ENCODE measurements at places on chromosomes 2 and 18. TPM values are rescaled to one million over a fixed set of nuclear protein-coding genes. Genes with fewer than 3 reads are reported as not detected.

ARHGEF4 gene
- total RNA-seq: 11.7 TPM

DNA sequence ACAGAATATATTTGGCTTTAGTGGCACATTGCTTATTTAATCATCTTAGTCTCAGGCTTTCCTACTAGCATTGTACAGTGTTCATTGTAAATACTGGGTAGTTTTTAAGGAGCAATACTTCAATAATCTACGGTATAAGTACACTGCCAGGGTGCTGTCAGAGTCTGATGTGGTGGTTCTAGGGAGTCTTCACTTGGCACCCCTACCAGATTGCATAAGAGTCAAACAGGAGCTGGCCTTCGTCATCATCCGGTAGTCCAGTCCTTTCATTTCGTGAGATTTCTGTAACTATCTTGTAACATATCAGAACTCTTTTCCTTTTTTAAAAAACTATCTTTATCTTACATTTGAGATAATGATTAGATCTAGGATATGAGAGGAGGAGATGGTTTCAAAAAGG lies 91.1 kb downstream of the ZNF532 start:
- DNase-seq: no peak

DNA sequence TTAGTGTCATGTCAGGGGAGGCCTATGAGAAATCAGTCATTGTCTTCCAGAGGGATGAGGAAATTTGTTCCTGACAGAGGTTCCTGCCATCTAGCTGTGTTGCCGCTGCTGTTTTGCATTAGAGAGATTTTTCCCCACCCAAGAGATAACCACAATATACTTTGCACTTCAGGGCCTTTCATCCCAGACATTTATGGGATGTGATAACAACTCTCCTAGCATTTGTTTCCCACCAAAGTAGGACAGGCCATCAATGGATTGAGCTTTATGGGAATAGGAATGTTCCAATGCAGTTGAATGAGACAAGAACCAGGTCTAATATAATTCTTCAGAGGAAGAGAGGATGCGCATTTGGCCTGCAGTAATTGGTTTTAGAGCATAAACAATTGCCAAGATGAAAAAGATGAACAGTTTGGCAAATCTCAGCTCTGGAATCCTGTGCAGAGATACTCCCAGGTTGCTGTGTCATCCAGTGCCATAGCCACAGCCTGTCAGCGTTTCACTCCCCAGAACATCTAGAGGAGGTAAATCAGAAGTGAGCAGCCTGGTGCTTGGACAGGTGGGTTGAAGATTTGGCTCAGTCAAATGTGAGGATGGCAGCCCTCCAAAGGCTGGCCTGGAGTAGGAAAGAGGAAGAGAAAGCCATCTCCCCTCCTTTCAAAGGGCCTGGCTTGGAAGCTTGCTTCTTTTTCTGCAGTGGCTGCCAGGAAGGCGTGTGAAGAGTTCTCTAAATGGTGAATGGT lies 93.7 kb upstream of the SETBP1 start:
- no peak for DNase-seq

PXDN gene
- total RNA-seq: 31.1 TPM

AMER3 gene
- total RNA-seq: 0.03 TPM

DLX2 gene
- 0.14 TPM for total RNA-seq

DNA sequence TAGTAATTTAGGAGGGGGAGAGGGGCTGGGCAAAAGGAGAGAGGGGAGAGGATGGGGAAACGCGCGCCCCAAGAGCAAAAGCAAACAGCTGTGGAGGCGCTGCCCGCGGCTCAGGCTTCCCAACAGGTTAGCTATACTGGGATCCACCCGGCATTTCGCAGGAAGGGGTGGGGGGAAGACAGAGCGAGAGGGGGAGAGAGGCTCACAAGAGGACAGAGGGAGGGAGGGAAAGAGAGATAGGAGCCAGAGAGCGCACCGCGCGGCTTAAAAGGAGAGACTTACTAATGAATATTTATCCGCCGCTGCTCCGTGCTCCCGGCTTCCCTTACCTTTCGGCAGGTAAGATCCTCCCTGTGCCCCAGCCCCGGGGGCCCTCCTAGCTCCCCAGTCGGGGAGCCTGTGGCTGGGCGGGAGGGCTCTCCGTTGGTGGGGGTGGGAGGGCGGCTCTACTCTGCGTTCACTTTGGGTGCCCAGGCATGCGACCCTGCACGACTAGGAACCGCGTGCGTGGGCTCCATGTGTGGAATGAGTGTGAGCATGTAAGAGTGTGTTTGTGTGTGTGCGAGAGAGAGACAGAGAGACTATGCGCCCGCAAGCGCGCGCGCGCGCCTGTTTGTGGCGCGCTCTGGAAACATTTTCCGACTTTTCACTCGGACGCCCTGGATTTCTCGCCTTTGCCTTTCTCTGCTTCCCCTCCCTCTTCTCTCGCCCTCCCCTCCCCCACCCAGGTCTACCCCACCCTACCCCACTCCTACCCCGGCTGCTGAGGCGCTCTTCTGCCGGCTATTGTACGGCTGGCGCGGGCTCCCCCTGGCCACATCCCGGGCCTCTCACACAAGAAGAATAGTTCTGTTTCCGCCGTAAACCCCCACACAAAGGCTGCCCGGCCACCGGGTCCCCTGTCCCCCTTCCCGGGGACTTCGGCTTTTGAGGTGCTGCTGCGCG lies 7.2 kb upstream of the SIX3 start:
- DNase-seq: no peak

FAM117B gene
- 14.4 TPM for total RNA-seq

LAMA1 gene
- total RNA-seq: 0.49 TPM

DNA sequence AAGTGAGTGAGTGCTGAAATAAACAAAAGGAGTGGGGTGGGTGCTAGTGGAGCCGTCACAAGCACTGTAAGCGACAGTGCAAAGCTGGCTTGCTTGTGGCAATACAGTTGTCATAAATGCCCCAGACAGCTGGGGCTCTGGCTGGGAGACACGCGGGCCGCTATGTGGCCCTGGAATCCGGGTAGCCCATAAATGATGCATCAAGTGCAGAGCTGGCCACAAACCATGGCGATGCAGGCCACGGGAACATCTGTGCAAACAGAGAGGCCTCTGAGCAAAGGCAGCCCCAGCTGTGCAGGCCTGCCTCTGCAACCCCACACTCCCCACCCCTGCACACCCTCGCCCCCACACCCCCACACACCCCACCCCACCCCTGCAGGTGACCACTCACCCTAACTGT lies 349.2 kb upstream of the ID2 start:
- no peak for DNase-seq

- DNase-seq: no peak
These were observed 128.3 kb upstream of the ARHGAP28 start for GRCh38 chr18:6601241-6601640.

GRCh38 chr18:55106906-55107305 lies 147.6 kb upstream of the CCDC68 start:
- DNase-seq: no peak

- no peak for DNase-seq
These were observed 20.8 kb upstream of the ZNF396 start for GRCh38 chr18:35397976-35398375.

GRCh38 chr2:155980941-155981560 lies 351.5 kb downstream of the NR4A2 start:
- no peak for DNase-seq

PLA2R1 gene
- 45.0 TPM for total RNA-seq

SLC9A4 gene
- total RNA-seq: 19.9 TPM

DNA sequence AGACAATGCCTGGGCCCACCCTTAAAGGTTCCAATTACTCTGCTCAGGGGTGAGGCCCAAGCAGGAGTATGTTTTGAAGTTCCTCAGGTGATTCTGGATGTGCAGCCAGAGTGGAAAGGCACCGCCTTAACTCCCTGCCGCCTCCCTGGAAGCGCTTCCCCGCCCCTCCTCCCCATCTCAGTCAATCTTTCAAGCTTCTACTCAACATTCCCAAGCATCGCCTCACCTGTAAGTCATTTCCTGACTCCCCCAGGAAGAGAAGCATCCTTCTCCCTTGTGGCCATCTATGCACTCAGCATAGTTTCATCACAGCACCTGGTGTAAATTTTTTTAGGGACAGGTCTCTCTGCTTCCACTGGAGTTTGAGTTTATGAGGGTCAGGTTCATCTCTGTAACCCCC lies 67.5 kb downstream of the MYL12B start:
- no peak for DNase-seq

CHRNG gene
- not detected for total RNA-seq

DNA sequence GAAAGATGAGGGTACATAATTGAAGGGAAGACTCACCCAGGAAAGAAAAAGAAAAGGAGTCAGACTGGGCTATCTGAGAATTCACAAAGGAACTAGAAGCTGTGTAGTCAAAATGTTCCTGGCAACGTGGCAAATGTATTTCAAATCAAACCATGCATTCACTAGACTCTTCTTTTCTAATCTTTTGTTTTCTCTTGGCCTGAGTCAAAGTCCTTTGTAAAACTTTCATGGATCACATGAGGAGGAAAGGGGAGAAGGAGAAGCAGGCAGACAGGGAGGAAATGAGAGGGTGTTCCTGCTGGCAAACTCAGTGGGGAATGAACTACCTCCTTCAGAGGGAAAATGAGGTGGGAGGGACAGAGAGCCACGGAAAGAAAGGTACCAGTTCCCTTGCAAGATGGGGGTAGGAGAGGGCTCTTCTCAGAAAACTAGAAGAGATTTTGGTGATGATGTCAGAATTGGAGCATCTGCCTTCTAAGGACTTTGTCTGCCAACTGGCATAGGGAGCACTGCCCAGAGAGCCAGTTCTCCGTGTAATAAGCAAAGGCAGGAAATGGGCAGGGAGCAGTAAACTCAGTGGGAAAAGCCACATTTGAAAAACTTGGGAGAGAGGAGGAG lies 51.4 kb downstream of the SLC8A1 start:
- DNase-seq: no peak

EPHA4 gene
- 9.0 TPM for total RNA-seq

DNA sequence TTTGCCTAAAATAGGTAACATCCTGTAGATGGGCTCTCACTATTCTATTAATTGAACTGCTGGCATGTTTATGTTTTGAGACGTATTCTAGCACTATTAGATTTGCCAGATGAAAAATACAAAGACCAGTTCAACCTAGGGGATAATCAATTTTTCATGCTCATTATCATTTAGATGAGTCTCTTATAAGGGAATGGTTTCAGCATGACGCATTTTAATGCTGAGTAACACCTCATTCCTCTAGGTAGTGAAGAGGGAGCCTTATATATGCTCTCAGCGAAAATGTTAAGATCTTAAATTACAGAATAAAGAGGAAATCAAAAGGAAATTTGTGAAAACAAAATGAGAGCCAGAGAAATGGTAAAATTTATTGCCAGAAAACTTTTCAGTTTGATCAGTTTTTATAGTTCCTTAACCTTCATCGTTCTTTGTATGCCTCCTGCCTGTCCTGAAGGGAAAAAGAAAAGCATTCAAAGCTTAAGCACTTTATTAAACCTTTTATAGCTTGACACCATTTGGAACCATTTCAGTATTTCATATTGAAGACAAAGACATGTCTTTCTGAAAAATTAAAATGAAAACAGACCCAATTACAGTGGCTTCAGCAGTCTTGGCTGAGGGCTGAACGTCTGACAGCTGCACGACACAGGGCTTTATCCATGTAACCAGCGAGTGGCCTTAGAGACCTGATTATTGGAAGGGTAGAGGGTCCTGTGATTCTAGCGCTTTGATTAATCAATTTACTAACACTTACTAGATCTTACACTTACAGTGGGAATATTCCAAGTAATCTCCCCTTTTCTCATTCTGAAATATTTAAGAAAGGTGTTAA lies 112.8 kb downstream of the ADCYAP1 start:
- DNase-seq: no peak

XDH gene
- 4.6 TPM for total RNA-seq

- no peak for DNase-seq
These were observed 221.0 kb downstream of the MTX2 start for GRCh38 chr2:176490061-176490861.

GRCh38 chr18:41155910-41156851 lies 798.9 kb upstream of the PIK3C3 start:
- DNase-seq: no peak

SSB gene
- total RNA-seq: 67.9 TPM

GRCh38 chr2:98907966-98908905 lies 27.8 kb downstream of the CRACDL start:
- no peak for DNase-seq

- DNase-seq: no peak
These were observed 11.1 kb upstream of the IL1RN start for GRCh38 chr2:113116100-113116958.

- DNase-seq: no peak
These were observed 233.4 kb downstream of the MTX2 start for GRCh38 chr2:176502619-176503018.

SLC38A11 gene
- total RNA-seq: 63.3 TPM

DNA sequence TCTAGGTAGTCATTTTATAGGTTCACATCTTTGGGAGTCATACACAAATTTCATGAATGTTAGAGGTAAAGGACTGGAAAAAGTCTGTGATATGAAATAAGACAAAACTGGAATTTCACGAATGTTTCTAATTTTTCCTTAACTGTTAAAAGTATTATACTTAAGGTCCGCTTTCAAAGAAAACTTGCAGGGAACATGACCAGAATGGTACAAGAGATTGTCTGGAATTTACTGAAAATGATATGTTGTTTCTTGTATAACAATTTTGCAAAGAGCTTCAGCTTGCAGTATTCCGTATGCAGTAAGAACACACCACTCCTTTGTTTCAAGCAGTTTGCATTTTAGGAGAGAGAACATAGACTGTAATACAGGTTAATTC lies 1.6 kb downstream of the DDX1 start:
- DNase-seq: no peak

GRCh38 chr2:217461674-217462073 lies 541.1 kb downstream of the TNS1 start:
- DNase-seq: no peak

VWA3B gene
- total RNA-seq: 0.58 TPM

DNA sequence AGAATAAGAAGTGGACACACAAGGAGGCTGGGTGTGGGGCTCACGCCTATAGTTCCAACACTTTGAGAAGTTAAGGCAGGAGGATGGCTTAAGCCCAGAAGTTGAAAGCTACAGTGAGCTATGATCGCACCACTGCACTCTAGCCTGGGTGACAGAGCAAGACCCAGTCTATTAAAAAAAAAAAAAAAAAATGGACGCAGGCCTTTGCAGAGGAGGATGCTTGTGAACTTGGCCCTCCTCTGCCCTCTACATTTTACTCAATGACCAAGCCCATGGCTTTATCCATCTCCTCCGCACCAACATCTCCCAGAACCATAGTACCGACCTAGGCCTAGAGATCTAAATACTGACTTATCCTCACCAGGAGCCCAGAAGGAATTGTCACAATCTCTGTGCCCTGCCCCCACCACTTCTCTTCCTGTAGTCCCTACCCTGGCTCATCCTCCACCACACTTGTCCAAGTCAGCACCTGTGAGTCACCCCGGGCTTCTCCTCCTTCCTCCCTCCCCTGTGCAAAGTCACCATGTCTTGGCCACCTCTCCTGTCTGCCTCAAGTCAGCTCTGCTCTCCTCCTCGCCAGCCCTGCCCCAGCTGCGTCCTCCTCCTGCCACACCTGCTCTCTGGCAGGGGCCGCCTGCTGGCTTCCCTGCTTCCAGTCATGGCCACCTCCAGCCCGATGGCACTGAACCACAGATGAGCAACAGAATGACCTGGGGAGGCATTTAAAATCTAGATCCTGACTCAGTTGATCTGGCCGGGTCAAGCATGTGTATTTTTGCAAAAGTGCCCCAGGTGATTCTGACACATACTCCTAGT lies 35.8 kb upstream of the ASPRV1 start:
- peak; percentile 26 for DNase-seq
